ENCODE measurements at places on chromosomes 11 and 22. TPM values are rescaled to one million over a fixed set of nuclear protein-coding genes. Genes with fewer than 3 reads are reported as not detected.

Gene OR8G1
- total RNA-seq, result not detected

Gene BLID
- total RNA-seq, result 7.9 TPM

Gene SSTR3
- total RNA-seq, result not detected

Gene HEPN1
- not detected for total RNA-seq

Gene CATSPER1
- total RNA-seq, result not detected

Gene FIBIN
- total RNA-seq, result 112 TPM

Gene TXN2
- 20.5 TPM for total RNA-seq

Gene SLC17A6
- not detected for total RNA-seq

Gene KREMEN1
- total RNA-seq, result 12.9 TPM

Gene OR52N4
- not detected for total RNA-seq

Gene VSTM5
- total RNA-seq, result 0.51 TPM

Gene ST14
- total RNA-seq, result under 0.01 TPM

Data from fibroblast of lung (primary cell).